ENCODE measurements at places on chromosomes 12 and 14. TPM values are rescaled to one million over a fixed set of nuclear protein-coding genes. Genes with fewer than 3 reads are reported as not detected.

DNA sequence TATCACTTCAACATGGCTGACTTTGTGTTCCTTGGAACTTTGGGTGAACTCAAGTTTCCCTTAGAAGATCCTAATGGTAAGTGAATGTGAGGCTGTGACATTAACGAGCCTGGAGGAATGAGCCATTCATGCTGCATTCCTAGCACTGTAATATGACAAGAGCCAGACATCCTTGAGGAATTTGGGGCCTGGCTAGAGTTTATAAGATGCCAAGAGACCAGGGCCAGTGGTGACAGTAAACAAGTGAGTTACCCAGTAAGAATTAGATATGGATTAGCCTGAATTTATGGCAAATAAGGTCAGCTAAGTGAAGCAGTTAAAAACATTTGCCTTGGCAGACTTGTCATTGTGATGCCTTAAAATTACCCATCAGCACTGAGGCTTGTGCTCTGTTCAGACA, 232.4 kb downstream of the AKAP6 start:
- no peak for DNase-seq
- H3K4me1 ChIP-seq, result peaks cover 16% of the 10 kb centered on the region
- no peaks in the 10 kb centered on the region for H3K36me3 ChIP-seq
- no peak overlapping the region for H3K27ac ChIP-seq

- H3K4me3 ChIP-seq, result no peak overlapping the region
- H3K27me3 ChIP-seq, result no peaks in the 10 kb centered on the region
- no peaks in the 10 kb centered on the region for H3K4me1 ChIP-seq
Measured at GRCh38 chr12:100953677-100954076, 159.1 kb downstream of the ANO4 start.

DNA sequence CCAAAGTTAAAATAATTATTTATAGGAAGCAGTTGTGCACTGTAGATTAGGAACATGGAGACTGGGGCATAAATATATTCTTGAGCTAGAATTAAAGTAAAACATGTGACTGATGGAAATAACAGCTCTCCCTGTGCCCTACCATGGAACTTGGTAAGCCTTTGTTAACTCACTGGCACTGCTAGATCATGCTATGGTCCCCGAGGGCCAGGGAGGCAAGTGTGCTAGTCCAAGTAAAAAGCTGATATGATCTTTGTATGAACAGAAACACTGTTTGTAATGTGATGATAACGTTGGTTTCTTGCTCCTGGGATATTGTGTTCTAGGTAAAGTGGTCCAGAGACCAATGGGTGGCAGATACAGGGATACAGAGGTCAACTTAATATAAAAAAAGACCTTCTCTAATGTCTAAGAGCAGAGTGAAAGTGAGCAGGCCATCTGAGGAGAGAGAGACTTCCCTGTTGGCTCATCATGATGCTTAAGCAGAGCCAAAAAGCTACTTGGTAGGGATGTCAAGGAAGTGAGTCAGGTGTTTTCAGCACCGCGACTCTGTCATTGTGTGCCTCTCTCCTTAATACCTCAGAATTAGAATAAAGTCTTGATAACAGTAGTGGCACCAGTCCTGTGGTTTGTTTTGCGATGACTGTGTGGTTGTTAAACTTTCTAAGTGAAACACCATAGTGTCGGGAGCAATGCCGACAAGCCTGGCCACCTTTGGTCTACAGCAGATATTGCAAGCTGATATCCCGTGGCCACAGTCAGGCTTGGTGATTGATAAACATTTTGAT, 27.6 kb downstream of the BICD1 start:
- no peak overlapping the region for H3K27ac ChIP-seq
- no peak overlapping the region for H3K4me3 ChIP-seq
- no peak for DNase-seq
- H3K27me3 ChIP-seq, result no peaks in the 10 kb centered on the region
- H3K4me1 ChIP-seq, result peaks cover 15% of the 10 kb centered on the region

DNA sequence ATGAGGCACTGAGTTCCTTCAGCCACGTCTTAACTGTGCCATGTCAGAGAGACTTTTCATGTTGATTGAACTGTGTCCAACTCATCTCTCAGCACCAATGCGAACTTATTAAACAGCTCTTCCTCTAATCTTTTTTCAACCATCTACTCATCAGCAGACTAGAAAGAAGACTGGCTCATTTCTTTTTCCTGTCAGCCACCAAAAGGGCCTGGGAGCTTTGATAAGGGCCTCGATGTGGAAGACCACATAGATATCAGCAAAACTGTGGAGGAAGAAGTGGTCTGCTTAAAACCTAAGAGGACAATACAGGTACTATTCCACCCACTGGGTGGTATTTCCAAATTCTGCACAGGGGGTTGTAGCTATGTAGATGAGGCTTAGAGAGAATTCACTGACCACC, 3.6 kb upstream of the PLXNC1 start:
- H3K36me3 ChIP-seq, result no peaks in the 10 kb centered on the region
- DNase-seq, result no peak
- no peaks in the 10 kb centered on the region for H3K27me3 ChIP-seq
- H3K4me1 ChIP-seq, result peaks cover 11% of the 10 kb centered on the region
- no peak overlapping the region for H3K4me3 ChIP-seq

DNA sequence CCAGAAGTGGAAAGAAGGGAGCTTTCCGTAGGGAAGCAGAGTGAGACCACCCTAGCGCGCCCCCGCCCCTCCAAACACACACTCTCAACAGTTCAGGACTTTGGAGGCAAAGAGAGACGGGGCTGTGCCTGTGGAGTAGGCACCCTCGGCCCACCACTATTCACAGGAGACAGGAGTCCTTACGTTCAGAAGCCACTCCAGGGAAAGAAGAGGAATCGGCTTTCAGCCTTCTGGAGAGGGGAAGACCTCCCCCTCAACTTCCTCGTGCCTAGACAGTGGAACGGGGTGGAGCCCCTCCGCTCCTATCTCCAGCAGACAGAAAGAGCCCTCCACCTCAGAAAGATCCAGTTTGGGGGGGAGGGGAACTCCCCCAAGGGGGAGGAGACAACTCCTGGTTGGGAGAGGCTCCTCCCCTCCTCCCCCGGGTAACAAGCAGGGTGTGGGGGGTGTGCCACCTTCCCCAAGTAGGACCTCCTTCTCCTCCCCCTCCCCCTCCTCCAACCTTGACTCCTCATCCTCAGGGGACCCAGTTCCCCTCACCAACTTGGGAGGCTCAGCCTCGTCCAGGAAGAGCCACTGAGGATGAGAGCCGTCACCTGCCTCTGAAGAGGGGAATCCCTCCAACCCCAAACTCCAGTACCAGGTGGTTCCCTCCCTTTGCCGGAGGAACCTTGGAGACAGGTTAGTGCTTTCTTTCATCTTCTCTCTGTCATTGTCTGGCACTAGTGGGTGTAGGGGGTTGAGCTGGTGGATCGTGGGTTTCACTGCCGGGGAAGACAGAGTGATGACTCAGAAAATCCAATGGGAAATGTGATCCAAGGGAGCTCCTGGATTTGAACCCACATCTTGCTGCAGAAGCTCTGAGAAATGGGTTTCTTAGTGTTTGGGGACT, 883 bp downstream of the FOXJ2 start:
- no peaks in the 10 kb centered on the region for H3K27me3 ChIP-seq
- H3K36me3 ChIP-seq, result no peaks in the 10 kb centered on the region
- H3K4me3 ChIP-seq, result peak overlapping the region; percentile 93
- peaks cover 27% of the 10 kb centered on the region for H3K4me1 ChIP-seq
- DNase-seq, result peak; percentile 53

- peak overlapping the region; percentile 49 for H3K4me3 ChIP-seq
- no peaks in the 10 kb centered on the region for H3K27me3 ChIP-seq
- DNase-seq, result no peak
- peak overlapping the region; percentile 82 for H3K27ac ChIP-seq
- no peaks in the 10 kb centered on the region for H3K4me1 ChIP-seq
Measured at GRCh38 chr14:102362084-102362483, 606 bp downstream of the CINP start.

GRCh38 chr14:71235875-71236274, 328.6 kb downstream of the PCNX1 start:
- no peak overlapping the region for H3K27ac ChIP-seq
- no peak overlapping the region for H3K4me3 ChIP-seq
- no peaks in the 10 kb centered on the region for H3K36me3 ChIP-seq
- no peaks in the 10 kb centered on the region for H3K27me3 ChIP-seq

GRCh38 chr14:99884834-99885648, 91.8 kb downstream of the EML1 start:
- no peaks in the 10 kb centered on the region for H3K36me3 ChIP-seq
- no peaks in the 10 kb centered on the region for H3K4me1 ChIP-seq
- H3K27me3 ChIP-seq, result no peaks in the 10 kb centered on the region
- peak; percentile 64 for DNase-seq

DNA sequence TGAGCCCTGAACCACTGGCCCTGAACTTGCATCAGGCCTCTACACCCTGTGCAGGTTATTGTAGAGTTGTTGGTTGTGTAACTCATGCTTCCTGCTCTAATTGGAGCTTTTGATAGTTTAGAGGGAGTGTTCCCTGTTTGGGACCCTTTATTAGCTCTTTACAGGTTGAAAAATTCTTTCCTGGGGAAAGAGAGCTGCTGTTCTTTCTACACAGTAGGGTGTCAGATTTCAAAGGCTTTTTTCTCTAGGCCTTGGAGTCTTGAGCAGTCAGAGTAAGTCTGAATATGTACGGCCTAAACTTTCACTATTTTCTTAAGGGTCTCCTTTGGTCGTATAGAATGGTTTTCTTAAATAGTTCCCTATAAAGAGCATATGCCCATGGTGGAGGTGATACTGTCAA, 60.8 kb upstream of the NEDD1 start:
- H3K27ac ChIP-seq, result no peak overlapping the region
- no peaks in the 10 kb centered on the region for H3K4me1 ChIP-seq
- no peak overlapping the region for H3K4me3 ChIP-seq
- no peaks in the 10 kb centered on the region for H3K36me3 ChIP-seq

DNA sequence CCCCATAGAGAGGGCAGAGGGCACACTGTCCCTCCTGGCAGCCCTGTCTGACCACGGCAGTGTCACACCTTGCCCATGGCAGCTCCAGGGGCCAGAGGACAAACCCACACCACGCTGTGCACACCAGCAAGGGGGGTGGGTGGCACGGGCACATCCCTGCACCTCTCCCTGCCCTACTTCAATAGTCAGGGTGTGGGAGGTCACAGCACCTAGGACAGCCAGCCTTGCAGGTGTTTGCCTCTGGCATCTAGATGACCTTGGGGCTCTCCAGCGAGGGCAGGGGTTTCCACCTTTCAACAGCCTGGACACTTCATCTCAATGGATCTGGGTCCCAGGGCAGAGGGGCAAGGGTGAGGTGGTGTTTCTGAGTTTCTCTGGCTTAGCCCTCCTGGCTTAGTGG, 69.2 kb downstream of the LGMN start:
- no peaks in the 10 kb centered on the region for H3K4me1 ChIP-seq
- no peaks in the 10 kb centered on the region for H3K36me3 ChIP-seq
- DNase-seq, result no peak
- no peak overlapping the region for H3K4me3 ChIP-seq

GRCh38 chr14:73264080-73264884, 27.0 kb downstream of the PAPLN start:
- no peaks in the 10 kb centered on the region for H3K27me3 ChIP-seq
- H3K4me3 ChIP-seq, result no peak overlapping the region
- H3K27ac ChIP-seq, result no peak overlapping the region
- H3K4me1 ChIP-seq, result peaks cover 3% of the 10 kb centered on the region
- H3K36me3 ChIP-seq, result no peaks in the 10 kb centered on the region

- no peak overlapping the region for H3K27ac ChIP-seq
- no peaks in the 10 kb centered on the region for H3K4me1 ChIP-seq
- H3K4me3 ChIP-seq, result no peak overlapping the region
- DNase-seq, result no peak
- no peaks in the 10 kb centered on the region for H3K27me3 ChIP-seq
Measured at GRCh38 chr12:43480591-43480990, 71.4 kb downstream of the ADAMTS20 start.

DNA sequence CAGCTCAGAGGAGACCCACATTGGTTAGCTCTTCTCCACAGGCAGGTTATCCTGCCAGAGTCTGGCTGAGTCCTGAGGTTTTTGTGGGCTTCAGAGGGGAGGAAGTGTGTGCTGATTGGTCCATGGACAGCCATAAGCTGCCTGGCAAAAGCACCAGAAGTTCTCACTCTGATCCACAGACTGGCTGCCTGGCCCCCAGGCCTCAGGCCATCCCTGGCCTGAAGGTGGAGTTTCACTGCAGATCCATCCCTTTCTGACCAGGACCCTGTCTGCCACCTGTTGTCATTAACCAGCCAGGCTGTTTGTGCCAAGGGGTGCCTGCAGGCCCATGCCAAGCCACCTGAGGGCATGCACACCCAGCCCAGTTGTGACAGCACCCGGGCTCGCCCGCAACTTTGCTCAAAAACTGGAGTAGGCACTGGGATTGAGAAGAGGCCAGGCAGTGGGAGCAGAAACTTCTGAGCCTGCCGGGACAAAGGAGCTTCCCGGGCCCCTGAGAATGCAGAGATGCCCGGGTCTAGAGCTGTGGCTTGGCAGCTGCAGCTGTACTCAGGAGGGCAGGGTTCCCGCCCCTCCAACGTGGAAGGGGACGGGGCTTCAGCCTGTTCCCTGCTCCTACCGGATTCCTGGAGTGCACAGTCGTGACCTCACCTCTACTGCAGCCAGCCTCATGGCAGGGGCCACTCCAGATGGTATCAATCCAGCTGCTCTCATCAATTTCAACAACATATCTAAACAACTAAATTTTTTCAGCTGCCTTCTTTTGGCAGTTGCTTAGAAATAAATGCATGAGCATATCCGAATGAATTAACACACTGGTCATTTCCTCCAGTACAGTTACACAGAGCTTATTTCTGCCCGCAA, 1277.3 kb downstream of the SLC16A7 start:
- H3K27me3 ChIP-seq, result no peaks in the 10 kb centered on the region
- H3K27ac ChIP-seq, result no peak overlapping the region
- DNase-seq, result no peak
- no peak overlapping the region for H3K4me3 ChIP-seq
- no peaks in the 10 kb centered on the region for H3K36me3 ChIP-seq

GRCh38 chr12:52969828-52970569, 21.1 kb downstream of the KRT18 start:
- peak overlapping the region; percentile 98 for H3K27ac ChIP-seq
- H3K4me3 ChIP-seq, result no peak overlapping the region
- H3K4me1 ChIP-seq, result peaks cover 70% of the 10 kb centered on the region
- H3K36me3 ChIP-seq, result no peaks in the 10 kb centered on the region

DNA sequence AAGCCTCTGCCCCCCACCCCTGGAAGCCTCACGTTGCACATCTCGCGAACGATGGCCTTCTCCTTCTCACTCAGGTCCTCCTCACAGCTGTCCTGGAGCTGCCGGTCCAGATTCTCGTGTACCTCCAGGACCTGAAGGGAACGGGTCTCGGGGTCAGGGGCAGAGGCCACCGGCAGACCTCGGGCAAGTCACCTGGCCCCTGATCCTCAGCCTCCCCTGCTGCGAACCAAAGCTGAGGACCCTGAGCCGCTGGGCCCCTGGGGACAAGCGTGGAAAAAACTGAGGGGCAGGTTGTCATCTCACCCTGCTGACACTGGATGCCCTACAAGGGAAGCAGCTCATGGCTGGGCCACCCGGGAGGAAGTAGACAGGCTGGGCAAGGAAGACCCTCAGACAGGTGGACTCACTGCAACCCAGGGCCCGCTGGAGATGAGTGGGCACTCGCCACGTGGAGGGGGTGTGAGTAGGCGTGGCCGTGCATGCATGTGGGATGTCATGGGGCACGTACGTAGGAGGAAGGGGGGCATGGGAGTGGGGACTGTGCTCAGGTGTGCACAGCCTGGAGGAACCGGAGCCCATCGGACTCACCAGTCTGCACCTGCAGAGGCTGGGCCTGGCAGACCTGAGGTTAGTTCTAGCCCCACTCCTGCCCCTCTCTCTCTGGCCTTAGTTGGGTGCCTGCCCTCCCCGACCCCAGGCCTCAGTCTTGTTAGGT, 35.1 kb downstream of the CCNK start:
- H3K4me3 ChIP-seq, result no peak overlapping the region
- peaks cover 14% of the 10 kb centered on the region for H3K4me1 ChIP-seq
- no peaks in the 10 kb centered on the region for H3K36me3 ChIP-seq
- H3K27me3 ChIP-seq, result no peaks in the 10 kb centered on the region
- H3K27ac ChIP-seq, result peak overlapping the region; percentile 42

The KIF26A gene
- total RNA-seq, result 5.5 TPM

The GPD1 gene
- 1.5 TPM for total RNA-seq

The ESR2 gene
- 0.23 TPM for total RNA-seq
